ENCODE measurements at places on chromosomes 7 and 10. TPM values are rescaled to one million over a fixed set of nuclear protein-coding genes. Genes with fewer than 3 reads are reported as not detected.

The ZNF679 gene
- total RNA-seq: not detected

The IRF5 gene
- 0.19 TPM for total RNA-seq

The HPSE2 gene
- total RNA-seq: not detected

The WDR11 gene
- total RNA-seq: 114 TPM

The SP8 gene
- not detected for total RNA-seq

The UBE2H gene
- 42.3 TPM for total RNA-seq

The FAM131B gene
- total RNA-seq: 0.44 TPM

The A1CF gene
- not detected for total RNA-seq

The SUPV3L1 gene
- 18.1 TPM for total RNA-seq

The PAPOLB gene
- not detected for total RNA-seq

The SFTPD gene
- not detected for total RNA-seq

The IFIT1B gene
- total RNA-seq: not detected

The CTAGE15 gene
- not detected for total RNA-seq

The TAS2R38 gene
- not detected for total RNA-seq

The DDX50 gene
- 32.2 TPM for total RNA-seq

The C10orf95 gene
- not detected for total RNA-seq

The TRIM50 gene
- total RNA-seq: not detected

The TPST1 gene
- 16.5 TPM for total RNA-seq

The GNGT1 gene
- not detected for total RNA-seq

The ACTR3C gene
- 5.4 TPM for total RNA-seq

The SMO gene
- total RNA-seq: 8.4 TPM

The PNLIPRP2 gene
- total RNA-seq: not detected

The HECW1 gene
- total RNA-seq: not detected

Measured in bladder microvascular endothelial cell (primary cell).